ENCODE measurements at places on chromosomes 5 and 9.

- no peak for DNase-seq
Observed at GRCh38 chr5:158375531-158375930, 516.6 kb upstream of the CLINT1 start.

DNA sequence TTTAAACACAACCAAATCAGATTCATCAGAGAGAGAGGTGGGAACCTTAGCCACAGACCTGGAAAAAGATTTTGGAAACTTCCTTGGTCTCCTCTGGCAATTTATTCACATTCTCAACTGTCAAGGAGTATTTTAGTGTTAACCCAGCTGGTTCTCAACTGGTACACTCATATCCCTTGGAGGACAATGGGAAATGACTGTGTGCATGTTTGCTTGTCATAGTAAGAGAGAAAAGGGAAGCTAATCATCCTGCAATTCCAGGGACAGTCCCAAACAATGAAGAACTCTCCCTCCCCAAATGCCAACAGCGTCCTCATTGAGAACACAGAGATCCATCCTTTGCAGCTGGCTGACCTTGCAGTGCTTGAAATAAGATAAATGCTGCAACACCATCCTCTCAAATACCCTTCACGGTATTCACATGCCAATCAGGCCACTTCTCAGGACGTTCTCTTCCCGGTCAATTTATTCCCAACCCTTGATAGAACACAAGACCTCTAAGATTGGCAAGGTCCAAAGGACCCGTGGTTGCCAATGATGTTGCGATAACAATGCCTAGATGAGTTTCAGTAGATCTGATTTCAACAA, 75.5 kb downstream of the EPB41L4B start:
- DNase-seq = no peak

DNA sequence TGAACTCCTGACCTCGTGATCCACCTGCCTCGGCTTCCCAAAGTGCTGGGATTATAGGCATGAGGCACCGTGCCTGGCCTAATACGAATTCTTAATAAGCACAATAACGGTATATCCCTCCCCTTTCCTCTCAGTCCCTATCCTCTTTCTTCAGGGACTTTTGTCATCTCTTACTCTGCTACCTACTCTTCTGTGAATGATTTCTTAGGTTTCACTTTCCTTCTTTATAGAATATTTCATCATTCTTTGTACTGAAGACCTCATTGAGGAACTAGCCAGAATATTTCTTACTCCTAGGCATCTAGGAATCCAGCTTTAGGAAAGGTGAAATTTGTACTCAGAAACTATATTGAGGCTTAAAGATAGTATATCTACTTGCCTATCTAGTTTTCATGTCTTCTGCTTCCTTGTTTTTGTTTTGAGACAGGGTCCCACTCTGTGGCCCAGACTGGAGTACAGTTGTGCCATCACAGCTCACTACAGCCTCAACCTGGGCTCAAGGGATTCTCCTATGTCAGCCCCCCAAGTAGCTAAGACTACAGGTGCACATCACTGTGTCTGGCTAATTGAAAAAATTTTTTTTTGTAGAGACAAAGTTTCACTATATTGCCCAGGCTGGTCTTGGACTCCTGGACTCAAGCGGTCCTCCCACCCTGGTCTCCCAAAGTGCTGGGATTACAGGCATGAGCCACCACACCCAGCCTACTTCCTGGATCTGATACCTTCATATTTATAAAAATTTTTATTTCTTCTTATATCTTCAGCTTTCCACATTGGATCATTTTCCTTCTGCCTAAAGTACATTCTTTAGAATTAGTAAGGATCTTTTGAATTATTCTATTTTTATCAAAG, 69.7 kb downstream of the GPBP1 start:
- no peak for DNase-seq

- no peak for DNase-seq
Observed at GRCh38 chr9:19156026-19156474, 28.8 kb upstream of the PLIN2 start.

- no peak for DNase-seq
Observed at GRCh38 chr5:118354797-118355196, 633.5 kb downstream of the DTWD2 start.

DNA sequence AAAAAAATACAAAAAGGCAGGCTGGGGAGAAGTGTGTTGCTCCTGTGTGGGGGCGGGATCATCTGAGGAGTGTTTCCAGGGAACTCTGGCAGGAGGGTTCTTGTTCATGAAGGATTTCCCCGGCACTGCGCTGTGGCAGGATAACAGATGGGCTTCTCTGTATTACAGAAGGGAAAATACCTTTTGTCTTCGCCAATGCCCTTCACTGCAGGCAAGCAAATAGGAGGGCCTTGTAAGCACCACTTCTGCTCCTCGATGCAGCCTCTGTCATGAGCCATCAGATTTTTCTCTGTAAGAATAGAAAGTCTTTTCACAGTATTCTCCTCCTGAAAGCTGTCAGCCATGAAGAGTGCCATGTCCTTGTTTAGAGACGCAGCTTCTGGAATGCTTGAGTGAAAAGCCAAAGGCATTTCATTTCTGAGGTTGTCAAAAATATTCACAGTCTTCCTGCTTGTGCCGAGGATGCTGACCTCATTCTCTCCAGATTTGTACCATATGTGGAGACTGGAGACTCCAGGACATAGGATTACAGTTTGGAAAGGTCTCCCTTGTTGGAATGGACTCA, 294.0 kb downstream of the YTHDC2 start:
- no peak for DNase-seq

DNA sequence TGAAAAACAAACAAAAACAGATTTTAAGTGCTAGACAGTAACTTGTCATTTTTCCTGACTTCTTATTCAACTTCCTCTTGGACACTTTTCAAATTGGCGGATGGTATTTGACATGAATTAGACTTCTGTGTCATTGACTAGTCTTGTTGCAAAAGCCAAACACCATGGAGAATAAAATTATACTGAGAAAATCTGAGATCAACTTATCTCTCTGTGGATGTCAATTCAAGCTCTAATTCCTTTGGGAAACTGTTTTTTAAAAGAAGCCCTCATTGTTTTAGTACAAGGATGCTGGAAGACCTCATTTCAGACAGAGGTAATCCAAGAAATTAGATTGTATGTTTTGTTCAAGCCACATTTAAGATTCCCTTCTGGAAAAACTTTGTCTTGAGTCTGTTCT, 831.0 kb downstream of the SEMA5A start:
- DNase-seq = no peak

DNA sequence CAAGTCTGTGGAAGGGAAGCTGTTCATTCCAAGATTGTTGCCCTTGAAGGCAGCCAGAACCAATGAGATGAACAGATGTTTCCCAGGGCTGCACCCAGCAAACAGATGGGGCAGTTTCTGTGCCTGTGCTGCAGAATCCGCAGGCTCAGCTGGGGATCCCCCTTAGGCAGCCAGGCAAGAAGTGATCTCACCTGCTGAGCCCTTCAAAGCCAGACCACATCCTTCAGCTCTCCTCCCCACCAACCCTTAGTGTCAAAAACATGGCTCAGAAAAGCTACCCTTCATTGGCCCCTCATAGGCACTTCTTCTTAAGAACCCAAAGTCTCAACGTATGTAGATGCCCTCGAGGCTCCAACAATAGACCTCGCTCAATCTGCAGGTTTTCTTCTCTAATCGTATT, 626.7 kb downstream of the CCDC171 start:
- DNase-seq = no peak

DNA sequence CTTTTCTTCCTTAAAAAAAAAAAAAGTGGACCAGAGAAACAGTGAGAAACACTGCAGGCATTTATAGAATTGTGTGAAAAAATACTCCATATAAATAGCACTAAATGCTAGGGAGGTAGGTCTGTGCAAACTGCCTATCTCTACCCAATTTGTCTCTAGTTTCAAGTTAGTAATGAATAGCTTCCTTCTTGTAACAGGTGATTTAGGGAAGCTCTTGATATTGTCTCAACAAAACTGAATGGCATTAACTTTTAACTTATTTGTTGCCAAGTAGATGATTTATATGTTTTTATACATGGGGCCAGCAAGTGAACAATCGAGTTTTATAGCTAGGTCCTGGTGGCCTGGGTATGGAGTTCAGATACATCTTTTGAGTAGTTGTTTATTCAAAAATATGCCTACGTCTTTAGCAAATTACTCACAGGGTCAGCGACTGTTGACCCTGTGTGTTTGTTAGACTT, 283.6 kb downstream of the NR3C1 start:
- no peak for DNase-seq

GRCh38 chr9:17230646-17231045, 95.8 kb downstream of the CNTLN start:
- DNase-seq = no peak

- DNase-seq = no peak
Observed at GRCh38 chr9:5720151-5720550, 91.2 kb downstream of the RIC1 start.
